Lung (tissue), 17 donors: ENCODE measurements at places on chromosomes 2 and 18.

DNA sequence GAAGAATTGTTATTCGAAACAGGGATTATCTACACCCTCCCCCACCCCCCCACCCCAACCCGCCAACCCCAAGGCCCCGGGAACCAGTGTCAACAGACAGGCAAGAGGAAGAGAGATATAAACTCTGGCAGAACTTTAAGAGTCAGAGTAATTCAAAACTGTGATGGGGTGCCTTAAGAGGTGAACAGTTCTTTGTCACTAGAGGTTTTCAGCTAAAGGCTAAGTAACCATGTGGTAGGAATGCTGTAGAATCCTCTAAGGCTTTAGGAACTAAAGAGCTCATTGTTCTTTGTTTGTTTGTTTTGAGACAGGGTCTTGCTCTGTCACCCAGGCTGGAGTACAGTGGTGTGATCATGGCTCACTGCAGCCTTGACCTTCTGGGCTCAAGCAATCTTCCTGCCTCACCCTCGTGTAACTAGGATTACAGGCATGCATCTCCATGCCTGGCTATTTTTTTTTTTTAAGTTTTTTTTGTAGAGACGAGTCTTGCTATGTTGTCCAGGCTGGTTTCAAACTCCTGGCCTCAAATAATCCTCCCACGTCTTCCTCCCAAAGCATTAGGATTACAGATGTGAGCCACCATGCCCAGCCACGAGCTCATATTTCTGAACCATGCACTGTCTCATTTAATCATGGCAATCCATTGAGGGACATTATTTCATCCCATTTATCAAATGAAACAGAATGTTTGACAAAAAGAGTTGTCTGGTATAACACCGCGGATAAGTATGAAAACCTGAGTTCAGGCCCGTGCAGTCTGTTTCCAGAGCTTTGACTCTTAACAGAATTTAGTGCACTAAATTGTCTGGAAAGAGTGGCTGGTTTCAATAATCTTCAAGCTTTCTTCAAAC is 20.8 kb upstream of the TMEM17 start:
- peak; percentile 23 for DNase-seq

- no peak for DNase-seq
Measured at GRCh38 chr2:169704160-169704708, 10.0 kb downstream of the PHOSPHO2 start.

DNA sequence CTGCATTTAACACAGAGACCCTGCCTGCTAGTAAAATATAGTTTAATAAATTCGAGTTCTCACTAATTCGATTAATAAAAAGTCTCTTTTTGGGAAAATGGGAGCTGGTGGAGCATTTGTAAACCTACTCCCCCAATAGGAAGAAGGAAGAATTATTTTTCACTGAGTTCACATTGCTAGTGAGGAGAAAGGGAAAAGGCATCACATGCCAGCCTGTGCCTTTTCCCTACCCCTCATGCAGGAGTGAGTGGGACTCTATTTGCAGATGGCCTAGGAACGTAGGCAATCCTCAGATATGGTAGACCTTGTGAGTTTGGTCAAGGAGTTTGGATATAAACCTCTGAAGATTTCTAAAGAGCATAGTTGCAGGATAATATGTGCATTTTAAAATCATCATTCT is 218.4 kb upstream of the TRIB2 start:
- DNase-seq = no peak

- no peak for DNase-seq
Measured at GRCh38 chr18:34729264-34729663, 19.2 kb downstream of the DTNA start.

DNA sequence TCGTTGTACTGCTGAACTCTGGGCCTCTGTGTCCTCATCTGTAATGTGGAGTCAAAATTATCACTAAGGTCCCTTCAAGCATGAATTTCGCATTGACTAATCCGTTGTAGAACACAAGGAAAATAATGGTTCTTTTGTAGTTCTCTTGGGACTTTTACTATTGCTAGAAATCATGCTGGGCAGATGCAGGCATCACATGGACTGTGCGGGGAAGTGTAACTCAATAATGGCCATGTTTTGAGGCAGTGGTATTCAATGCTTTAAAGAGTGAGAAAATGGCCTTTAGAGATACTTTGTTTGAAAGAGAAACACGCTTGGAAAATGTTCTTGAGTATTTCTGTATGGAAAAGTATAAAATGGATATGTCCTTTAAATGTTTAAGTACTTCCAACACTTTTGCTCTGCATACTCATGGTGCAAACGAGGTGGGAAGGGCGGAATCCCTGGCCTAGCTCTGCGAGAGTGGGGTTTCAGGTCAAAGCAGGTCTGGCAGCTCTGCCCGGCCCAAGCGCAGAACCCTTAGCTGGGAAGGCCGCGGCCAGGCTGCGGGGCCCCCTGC is 117.3 kb upstream of the MSTN start:
- DNase-seq = no peak

GRCh38 chr2:8080063-8080462 is 601.8 kb upstream of the ID2 start:
- no peak for DNase-seq

GRCh38 chr2:53509831-53510388 is 257.7 kb upstream of the CHAC2 start:
- DNase-seq = no peak

GRCh38 chr2:216299588-216299987 is 72.7 kb downstream of the MARCHF4 start:
- no peak for DNase-seq

- no peak for DNase-seq
Measured at GRCh38 chr2:110881908-110882307, 149.5 kb downstream of the ACOXL start.

- no peak for DNase-seq
Measured at GRCh38 chr2:176106581-176107539, at the start of gene HOXD11. HOXD11 (plus strand) TSS chr2:176107280; CDS start chr2:176107356, 76 bp downstream.

GRCh38 chr2:175964195-175964594 is 37.9 kb downstream of the LNPK start:
- DNase-seq = no peak

DNA sequence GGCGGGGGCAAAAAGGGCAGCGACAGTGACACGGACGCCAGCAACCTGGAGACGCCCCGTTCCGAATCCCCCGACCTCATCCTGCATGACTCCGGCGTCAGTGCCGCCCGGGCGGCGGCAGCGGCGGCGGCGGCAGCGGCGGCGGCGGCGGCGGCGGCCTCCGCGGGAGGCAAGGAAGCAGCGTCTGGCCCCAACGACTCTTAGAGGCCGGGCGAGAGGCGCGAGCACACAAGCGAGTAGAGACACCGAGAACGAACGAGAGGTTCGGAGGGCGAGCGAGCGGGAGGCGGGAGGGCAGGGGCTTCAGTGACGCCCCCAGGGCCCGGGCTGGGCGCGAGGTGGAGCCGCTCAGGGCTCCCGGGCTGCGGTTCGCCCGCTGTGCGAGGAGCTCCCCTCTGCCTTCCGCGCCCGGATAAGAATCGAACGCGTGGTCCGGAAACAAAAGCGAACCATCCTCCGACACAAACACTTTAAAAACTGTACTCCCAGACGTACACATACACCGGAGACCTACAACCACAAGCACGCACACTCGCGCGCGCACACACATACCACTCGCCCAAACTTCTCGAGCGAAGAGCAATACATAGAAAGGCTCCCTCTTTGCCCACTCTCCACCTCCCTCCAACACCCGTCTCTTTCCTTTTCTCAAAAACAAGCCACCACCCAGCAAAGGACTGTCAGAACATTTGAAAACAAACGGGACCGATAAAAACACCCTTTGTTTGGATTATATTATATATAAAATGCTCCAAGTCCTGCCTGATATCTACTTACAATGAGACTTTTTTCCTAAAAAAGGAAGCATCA is 2.8 kb downstream of the SP9 start:
- no peak for DNase-seq

- peak; percentile 62 for DNase-seq
Measured at GRCh38 chr18:43620936-43621335, 343.6 kb upstream of the SYT4 start.
